ENCODE measurements at places on chromosomes 1 and 21.
A peak's percentile ranks its signal among the peaks of the same experiment; 100 is the strongest.

- H3K27me3 ChIP-seq = peaks cover 9% of the 10 kb centered on the region
- no peaks in the 10 kb centered on the region for H3K36me3 ChIP-seq
- no peak for DNase-seq
- H3K4me1 ChIP-seq = peaks cover 10% of the 10 kb centered on the region
Measured at GRCh38 chr21:43861706-43862105, 3.3 kb upstream of the AGPAT3 start.

DNA sequence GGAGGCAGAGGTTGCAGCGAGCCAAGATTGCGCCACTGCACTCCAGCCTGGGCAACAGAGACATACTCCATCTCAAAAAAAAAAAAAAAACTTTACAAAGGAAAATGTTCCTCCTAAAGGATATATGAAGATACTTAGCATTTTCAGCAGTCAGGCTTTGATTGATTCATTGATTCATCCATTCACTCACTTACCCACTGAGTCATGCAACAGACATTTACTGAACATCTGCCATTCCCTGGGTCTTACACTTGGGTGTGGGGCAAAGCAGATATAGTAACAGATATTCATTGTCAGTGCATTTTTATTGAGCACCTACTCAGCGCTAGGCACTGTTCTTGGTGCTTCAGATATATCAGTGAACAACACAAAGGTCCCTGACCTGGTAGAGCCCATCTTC is 5.6 kb upstream of the LACTBL1 start:
- peaks cover 1% of the 10 kb centered on the region for H3K27me3 ChIP-seq
- H3K4me3 ChIP-seq = no peak overlapping the region
- H3K27ac ChIP-seq = no peak overlapping the region
- no peaks in the 10 kb centered on the region for H3K36me3 ChIP-seq

GRCh38 chr1:93680076-93680419 is 1.6 kb downstream of the BCAR3 start:
- H3K27ac ChIP-seq = no peak overlapping the region
- DNase-seq = no peak
- peaks cover 16% of the 10 kb centered on the region for H3K27me3 ChIP-seq
- H3K4me1 ChIP-seq = peaks cover 28% of the 10 kb centered on the region

- no peaks in the 10 kb centered on the region for H3K36me3 ChIP-seq
- no peaks in the 10 kb centered on the region for H3K4me1 ChIP-seq
- H3K27ac ChIP-seq = no peak overlapping the region
Measured at GRCh38 chr1:24707687-24708086, 37.6 kb upstream of the CLIC4 start.

- H3K36me3 ChIP-seq = peaks cover 6% of the 10 kb centered on the region
- DNase-seq = no peak
- H3K4me3 ChIP-seq = no peak overlapping the region
Measured at GRCh38 chr1:155834296-155834926, 22.6 kb downstream of the GON4L start.

GRCh38 chr21:32136546-32136945 is 142.3 kb downstream of the MIS18A start:
- no peak for DNase-seq
- H3K4me1 ChIP-seq = peaks cover 9% of the 10 kb centered on the region
- H3K27ac ChIP-seq = no peak overlapping the region
- H3K27me3 ChIP-seq = peaks cover 3% of the 10 kb centered on the region
- peaks cover 5% of the 10 kb centered on the region for H3K36me3 ChIP-seq

- H3K27me3 ChIP-seq = peaks cover 2% of the 10 kb centered on the region
- H3K4me1 ChIP-seq = no peaks in the 10 kb centered on the region
- no peak for DNase-seq
Measured at GRCh38 chr1:220824031-220824989, 37.6 kb downstream of the MTARC1 start.

- no peak overlapping the region for H3K27ac ChIP-seq
- H3K36me3 ChIP-seq = no peaks in the 10 kb centered on the region
- no peak for DNase-seq
- no peaks in the 10 kb centered on the region for H3K27me3 ChIP-seq
- no peak overlapping the region for H3K4me3 ChIP-seq
- H3K4me1 ChIP-seq = no peaks in the 10 kb centered on the region
Measured at GRCh38 chr21:35197992-35198431, 148.9 kb upstream of the RUNX1 start.

DNA sequence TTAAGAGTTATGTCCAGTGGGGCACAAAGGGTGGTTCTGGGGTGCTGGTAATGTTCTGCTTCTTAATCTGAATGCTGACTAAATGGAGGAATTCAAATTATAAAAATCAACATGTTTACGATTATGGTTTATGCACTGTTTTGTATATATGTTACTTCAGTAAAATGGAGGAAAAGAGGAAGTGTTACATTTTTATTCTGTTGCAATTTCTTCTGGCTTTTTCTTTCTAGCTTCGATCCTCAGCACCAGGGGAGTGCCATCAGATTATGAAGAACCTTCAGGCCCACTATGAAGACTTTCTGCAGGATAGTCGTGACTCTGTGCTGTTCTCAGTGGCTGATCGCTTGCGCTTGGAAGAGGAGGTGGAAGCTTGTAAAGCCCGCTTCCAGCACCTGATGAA is 105.5 kb downstream of the MACF1 start:
- DNase-seq = no peak
- no peaks in the 10 kb centered on the region for H3K4me1 ChIP-seq
- peaks cover 14% of the 10 kb centered on the region for H3K27me3 ChIP-seq
- H3K4me3 ChIP-seq = no peak overlapping the region
- H3K36me3 ChIP-seq = no peaks in the 10 kb centered on the region

- no peak overlapping the region for H3K4me3 ChIP-seq
- no peak overlapping the region for H3K27ac ChIP-seq
- no peaks in the 10 kb centered on the region for H3K27me3 ChIP-seq
- peaks cover 2% of the 10 kb centered on the region for H3K4me1 ChIP-seq
Measured at GRCh38 chr1:107877745-107878144, 87.2 kb downstream of the VAV3 start.

GRCh38 chr1:42684139-42684538 is 1.9 kb downstream of the YBX1 start:
- H3K4me3 ChIP-seq = peak overlapping the region; percentile 92
- peak overlapping the region; percentile 62 for H3K27ac ChIP-seq

- peaks cover 10% of the 10 kb centered on the region for H3K36me3 ChIP-seq
- peaks cover 5% of the 10 kb centered on the region for H3K27me3 ChIP-seq
- DNase-seq = no peak
- H3K4me3 ChIP-seq = no peak overlapping the region
- peaks cover 14% of the 10 kb centered on the region for H3K4me1 ChIP-seq
- no peak overlapping the region for H3K27ac ChIP-seq
Measured at GRCh38 chr1:223747838-223748335, 35.5 kb downstream of the CAPN2 start.

GRCh38 chr21:15243406-15243805 is 178.6 kb upstream of the NRIP1 start:
- H3K36me3 ChIP-seq = no peaks in the 10 kb centered on the region
- DNase-seq = no peak
- H3K4me3 ChIP-seq = no peak overlapping the region
- H3K4me1 ChIP-seq = peaks cover 4% of the 10 kb centered on the region
- no peak overlapping the region for H3K27ac ChIP-seq

- no peaks in the 10 kb centered on the region for H3K36me3 ChIP-seq
- no peak for DNase-seq
- peak overlapping the region; percentile 25 for H3K4me3 ChIP-seq
- peak overlapping the region; percentile 59 for H3K27ac ChIP-seq
- H3K4me1 ChIP-seq = peaks cover 44% of the 10 kb centered on the region
Measured at GRCh38 chr1:10868599-10868965, 72.1 kb upstream of the CASZ1 start.

- no peaks in the 10 kb centered on the region for H3K36me3 ChIP-seq
- no peak overlapping the region for H3K27ac ChIP-seq
- H3K27me3 ChIP-seq = peaks cover 16% of the 10 kb centered on the region
Measured at GRCh38 chr1:41490911-41491310, 6.4 kb upstream of the EDN2 start.

GRCh38 chr1:1619917-1620361 is 4.6 kb downstream of the MIB2 start:
- no peak overlapping the region for H3K4me3 ChIP-seq
- peaks cover 8% of the 10 kb centered on the region for H3K4me1 ChIP-seq

DNA sequence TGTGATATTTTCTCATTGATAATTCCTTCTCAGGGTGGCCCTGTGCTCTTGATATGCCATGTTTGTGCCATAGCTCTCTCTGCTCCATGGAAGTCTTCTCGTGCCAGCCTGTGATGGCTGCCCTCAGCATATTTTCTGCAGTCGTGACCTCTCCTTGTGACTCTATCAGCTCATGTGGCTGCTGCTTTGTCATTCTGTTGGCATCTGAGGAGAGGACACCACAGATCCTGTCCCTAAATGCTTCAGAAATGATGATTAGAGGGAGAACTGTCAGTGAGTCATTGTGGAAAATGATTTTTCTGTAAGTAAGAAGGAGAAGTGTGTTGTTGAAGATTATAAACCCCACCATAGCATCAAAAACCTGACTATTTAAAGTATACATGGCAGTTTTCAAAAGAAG is 286.0 kb downstream of the ADGRL2 start:
- no peaks in the 10 kb centered on the region for H3K4me1 ChIP-seq
- no peaks in the 10 kb centered on the region for H3K27me3 ChIP-seq
- H3K27ac ChIP-seq = no peak overlapping the region

GRCh38 chr1:92808381-92808780 is 23.5 kb upstream of the RPL5 start:
- no peaks in the 10 kb centered on the region for H3K4me1 ChIP-seq
- no peak overlapping the region for H3K4me3 ChIP-seq
- H3K27me3 ChIP-seq = no peaks in the 10 kb centered on the region
- no peak overlapping the region for H3K27ac ChIP-seq
- DNase-seq = no peak
- H3K36me3 ChIP-seq = no peaks in the 10 kb centered on the region

DNA sequence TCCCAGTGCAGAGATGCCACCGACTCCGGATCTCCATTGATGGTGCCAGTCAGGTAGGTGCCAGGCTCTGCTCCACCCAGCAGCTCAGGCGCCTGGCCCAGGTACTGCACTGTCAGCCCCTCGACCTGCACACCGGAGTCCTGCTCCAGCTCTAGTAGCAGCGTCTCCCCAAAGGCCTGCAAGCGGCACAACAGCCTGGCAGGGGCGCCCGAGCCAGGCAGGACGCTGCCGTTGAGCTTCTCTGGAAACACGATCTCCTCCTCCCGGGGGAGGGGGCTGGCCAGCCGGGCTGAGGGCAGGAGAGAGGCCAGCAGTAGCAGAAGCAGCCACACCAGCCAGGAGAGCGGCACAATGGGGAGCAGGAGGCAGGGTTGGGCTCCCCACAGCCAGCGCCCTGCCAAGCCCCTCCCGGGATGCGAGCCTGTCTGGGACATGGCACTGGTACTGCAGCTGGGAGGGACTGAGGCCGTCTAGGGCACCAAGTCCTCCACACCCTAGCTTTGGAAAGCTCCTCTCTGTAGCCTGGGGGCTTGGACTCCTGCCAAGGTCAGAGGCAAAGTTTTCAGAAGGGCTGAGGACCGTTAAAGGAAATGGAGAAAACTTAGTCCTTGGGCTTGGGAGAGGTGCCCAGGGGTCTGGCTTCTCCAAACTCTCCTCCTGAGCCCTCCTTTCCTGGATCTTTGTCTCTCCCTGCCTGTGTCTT is 509 bp downstream of the ADAMTS4 start:
- peaks cover 19% of the 10 kb centered on the region for H3K4me1 ChIP-seq
- no peaks in the 10 kb centered on the region for H3K36me3 ChIP-seq
- peaks cover 4% of the 10 kb centered on the region for H3K27me3 ChIP-seq
- H3K27ac ChIP-seq = peak overlapping the region; percentile 86

GRCh38 chr1:112470966-112471365 is 37.8 kb upstream of the WNT2B start:
- peaks cover 4% of the 10 kb centered on the region for H3K27me3 ChIP-seq
- H3K4me3 ChIP-seq = no peak overlapping the region
- peaks cover 1% of the 10 kb centered on the region for H3K4me1 ChIP-seq
- no peak for DNase-seq
- H3K27ac ChIP-seq = no peak overlapping the region

DNA sequence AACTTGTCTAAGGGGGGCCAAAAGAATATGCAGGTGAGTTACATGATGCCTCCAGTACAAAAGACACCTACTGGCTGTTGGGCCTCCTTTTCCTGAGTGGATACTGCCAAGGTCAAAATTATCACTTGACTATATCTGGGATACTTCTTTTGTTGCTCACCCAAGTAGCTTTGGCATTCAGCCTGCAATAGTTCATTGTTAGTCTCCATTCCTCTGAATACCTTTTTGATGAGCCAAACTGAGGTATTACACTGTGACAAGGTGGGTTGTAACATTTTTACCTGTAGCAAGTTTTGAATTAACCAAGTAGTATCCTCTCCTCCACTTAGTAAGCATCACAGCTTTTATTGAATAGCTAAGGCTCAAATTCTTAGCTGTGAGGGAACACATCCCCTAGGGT is 408.0 kb downstream of the LRRIQ3 start:
- peaks cover 22% of the 10 kb centered on the region for H3K4me1 ChIP-seq
- no peak for DNase-seq
- peaks cover 2% of the 10 kb centered on the region for H3K27me3 ChIP-seq
- no peak overlapping the region for H3K27ac ChIP-seq
- H3K36me3 ChIP-seq = no peaks in the 10 kb centered on the region

DNA sequence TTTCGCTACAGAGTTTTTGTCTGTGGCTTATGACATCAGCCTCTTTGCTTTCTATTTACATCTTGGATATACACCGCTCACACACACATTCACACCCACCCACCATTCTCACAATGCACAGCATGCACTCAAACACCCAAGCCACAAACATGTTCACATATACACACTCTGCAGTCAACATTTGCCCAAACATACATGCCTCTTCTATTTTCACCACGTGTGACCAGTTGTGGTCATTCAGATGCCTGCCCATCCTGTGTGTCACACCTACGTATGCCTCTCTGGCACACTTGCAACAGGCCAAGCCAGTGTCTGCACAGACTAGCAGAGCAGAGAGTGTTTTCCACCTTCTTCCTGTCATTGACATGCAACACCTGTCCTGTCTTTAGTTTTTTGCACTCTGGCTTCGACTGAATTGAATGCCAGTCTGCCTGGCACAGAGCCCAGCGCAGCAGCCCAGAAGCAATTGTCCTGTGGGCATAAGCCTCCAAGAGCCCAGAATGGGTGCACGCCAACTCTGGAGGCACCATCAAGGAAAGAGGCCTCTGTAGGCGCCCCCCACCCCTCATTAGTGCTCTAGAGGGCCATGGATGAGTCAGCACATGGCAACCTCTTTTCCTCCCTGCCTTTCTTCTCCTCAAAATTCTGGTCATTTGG is 37.7 kb upstream of the LRRN2 start:
- H3K4me3 ChIP-seq = no peak overlapping the region
- H3K27me3 ChIP-seq = peaks cover 6% of the 10 kb centered on the region
- peaks cover 6% of the 10 kb centered on the region for H3K4me1 ChIP-seq

GRCh38 chr1:24705260-24706073 is 39.8 kb upstream of the CLIC4 start:
- H3K36me3 ChIP-seq = no peaks in the 10 kb centered on the region
- H3K27ac ChIP-seq = peak overlapping the region; percentile 50
- no peak overlapping the region for H3K4me3 ChIP-seq
- H3K4me1 ChIP-seq = no peaks in the 10 kb centered on the region

DNA sequence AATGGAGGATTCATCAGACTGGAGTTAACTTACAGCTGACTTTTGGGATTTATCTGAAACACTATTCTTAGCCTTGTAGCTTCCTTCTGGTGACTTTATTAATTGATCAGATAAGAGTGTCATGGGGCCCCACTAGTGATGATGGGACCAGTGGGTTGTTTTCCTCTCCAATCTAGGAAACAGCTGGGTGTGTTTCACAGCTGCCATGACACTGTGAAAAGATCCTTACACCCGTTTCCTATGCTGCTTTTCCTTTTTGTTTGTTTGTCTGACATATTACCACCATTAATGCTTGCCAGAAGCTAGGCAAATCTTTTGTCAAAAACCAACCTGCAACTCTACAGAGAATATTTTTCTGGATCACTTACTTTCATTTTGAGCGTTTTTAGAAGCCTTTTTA is 86.2 kb downstream of the ZBTB18 start:
- no peak overlapping the region for H3K4me3 ChIP-seq
- no peak for DNase-seq
- no peak overlapping the region for H3K27ac ChIP-seq
